ENCODE measurements at places on chromosomes 7 and 10.

GRCh38 chr10:58838561-58839208 lies 326.0 kb downstream of the BICC1 start:
- no peak for DNase-seq

- DNase-seq: no peak
Observed at GRCh38 chr10:12897278-12897677, 104.2 kb downstream of the CCDC3 start.

- DNase-seq: no peak
Observed at GRCh38 chr7:135158874-135159273, 11.0 kb downstream of the TMEM140 start.

DNA sequence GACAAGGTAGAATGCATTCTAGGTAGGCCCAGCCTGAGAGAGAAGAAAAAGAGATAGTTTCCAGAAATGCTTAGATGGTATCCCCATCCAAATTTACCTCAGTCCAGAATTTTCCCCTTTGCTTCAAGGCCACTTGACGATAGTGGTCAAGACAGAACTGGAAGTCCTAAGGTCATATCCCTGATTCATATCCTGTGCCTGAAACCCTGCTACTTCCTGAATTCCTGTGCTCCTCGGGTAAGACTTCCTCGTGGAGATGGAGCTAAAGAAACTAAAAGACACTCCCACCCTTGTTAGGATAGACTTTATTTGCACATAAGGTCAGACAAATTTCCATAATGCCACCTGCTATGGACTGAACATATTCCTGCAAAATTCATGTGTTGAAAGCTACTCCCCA lies 175.9 kb downstream of the EVX1 start:
- DNase-seq: peak; percentile 15

GRCh38 chr7:97844036-97844435 lies 28.2 kb downstream of the ASNS start:
- DNase-seq: peak; percentile 63

GRCh38 chr7:147498081-147498480 lies 1092.5 kb upstream of the C7orf33 start:
- no peak for DNase-seq

DNA sequence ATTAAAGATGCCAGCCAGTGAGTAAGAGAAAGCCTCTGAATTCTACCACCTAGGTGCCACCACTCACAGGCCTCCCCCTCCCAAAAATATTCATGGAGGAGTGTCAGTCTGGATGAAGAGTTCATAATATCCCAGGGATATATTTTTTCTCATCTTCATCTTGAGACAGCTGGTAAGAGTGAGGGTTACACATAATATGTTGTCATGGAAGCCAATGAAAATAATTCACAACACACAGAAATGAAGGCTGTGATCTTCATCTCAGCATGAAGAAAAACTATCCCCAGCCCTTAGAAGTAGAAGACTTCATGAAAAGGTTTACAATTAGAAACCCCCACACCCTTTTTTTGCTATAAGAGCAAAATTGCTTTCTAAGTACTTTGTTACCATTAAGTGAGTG lies 175.6 kb downstream of the DNAH11 start:
- no peak for DNase-seq

DNA sequence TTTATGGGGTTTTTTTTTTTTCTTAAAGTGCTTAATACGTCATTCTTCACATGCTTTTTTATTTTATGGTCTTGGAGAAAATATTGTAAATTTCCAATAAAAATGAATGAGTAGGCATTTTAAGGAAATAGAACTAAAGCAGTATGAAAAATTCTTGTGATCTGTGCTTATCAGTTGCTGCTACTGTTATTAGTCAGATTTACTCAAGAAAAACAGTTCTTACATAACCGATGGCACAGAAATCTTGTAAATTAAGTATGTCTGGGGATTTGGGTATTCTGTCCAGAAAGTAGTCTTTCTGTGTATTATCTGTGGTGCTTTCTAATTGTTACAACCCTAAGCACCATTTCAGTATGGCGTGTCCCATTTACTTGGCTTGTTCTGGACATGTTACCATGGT lies 64.7 kb downstream of the LRGUK start:
- no peak for DNase-seq

DNA sequence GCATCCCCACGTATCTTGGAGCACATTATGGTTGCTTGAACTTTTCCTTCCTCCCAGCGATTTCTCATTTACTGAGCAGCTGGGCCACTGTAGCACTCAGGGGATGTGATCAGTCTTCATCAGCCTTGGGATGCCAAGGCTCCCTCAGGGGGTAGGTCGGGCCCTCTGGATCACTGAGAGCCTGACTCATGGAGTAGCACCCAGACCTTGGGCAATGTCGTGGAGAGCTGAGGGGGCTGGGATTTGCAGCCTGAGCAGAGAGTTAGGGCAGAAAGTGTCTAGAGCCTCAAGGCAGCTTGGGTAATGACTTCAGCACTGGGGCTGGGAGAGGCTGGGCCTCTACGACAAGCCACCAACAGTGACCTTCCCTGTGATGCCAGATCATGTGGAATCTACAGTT lies 86.5 kb upstream of the CXCL12 start:
- no peak for DNase-seq

- DNase-seq: no peak
Observed at GRCh38 chr10:31584098-31584631, 265.1 kb downstream of the ZEB1 start.

- DNase-seq: no peak
Observed at GRCh38 chr7:102872460-102872859, 40.3 kb upstream of the LRRC17 start.

- no peak for DNase-seq
Observed at GRCh38 chr10:128102480-128103228, 23.6 kb downstream of the MKI67 start.

DNA sequence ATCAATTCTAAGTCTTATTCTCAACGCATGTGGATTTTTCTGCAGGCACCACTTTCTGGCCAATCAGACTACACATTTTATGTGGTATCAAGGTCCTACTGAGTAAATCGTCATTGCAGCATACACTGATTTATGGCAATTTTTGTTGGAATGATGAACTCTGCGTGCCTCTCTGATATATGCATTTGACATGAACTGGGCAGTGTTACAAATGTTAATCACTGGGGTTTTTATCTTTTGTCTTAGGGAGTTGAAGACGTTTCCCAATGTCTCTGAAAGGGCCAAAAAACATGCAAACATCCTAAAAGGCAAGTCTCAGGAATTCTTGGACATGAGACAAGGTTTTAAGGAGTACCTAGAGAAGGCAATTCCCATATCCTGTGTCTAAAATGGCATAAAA lies 809.5 kb upstream of the CELF2 start:
- DNase-seq: no peak

DNA sequence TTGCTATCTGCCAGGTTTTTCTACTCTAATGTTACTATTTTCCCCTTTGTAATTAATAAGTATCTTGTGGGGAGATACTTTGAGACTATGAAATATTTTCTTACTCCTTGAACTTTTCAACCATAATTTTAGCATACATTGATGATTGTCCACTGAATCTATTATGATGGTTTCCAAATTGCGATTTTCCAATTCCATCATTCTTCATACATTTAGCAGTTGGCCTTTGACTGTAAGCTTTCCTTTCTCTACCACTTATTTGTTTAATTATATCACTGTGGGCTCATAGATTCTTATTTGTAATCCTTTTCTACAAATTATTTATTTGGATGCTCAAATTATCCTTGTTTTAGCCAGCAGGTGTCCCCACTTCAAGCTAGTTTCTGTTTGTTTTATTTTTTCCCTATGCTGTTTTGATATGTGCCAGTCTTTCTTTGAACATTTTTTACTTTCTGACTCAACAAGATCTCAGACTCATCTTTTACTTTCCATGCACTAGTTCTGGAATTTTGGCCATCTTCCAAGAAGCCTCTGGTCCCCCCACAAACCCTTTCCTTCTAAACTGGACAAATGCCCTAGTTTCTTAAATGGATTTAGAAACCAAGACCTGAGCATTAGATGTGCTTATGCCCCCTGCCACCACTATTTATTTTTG lies 11.4 kb upstream of the MRPS16 start:
- peak; percentile 44 for DNase-seq

DNA sequence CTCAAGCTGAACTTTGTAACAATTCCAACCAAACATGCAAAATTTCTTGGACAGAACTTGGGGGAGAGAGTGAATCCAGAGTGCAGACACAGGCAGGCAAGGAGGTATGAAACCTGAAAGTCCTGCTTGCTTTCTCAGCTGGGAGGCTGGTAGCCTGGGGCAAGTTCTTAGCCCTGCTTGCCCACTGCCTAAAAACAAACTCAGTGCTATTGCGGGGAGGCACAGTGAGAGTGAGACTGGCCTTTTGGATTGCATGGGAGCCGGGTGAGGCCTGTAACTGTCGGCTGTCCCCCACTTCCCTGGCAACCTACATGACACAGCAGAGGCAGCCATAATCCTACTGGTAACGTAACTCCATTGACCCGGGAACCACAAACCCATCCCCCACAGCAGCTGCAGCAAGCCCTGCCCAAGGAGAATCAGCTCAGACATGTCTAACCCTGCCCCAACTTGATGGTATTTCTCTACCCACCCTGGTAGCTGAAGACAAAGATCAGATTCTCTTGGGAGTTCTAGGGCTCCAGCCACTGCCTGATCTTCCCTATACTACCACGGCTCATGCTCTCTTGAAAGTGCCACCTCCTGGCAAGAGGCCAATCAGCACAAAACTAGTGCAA lies 663.6 kb downstream of the GRM8 start:
- no peak for DNase-seq

DNA sequence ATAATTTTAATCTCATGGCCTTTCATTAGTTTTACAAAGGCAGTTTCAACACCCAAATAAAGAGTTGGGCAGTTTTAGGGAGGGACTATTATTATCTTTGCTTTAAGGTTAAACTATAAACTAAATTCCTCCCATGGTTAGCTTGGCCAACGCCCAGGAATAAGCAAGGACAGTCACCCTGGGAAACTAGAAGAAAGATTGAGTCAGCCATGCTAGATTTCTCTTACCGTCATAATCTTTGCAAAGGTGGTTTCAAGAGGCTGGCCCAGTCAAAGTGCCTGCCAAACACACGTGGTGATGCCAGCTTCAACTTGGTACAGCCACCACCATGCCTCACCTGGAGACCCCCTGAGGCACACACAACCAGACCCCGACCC lies 317.4 kb upstream of the SP8 start:
- DNase-seq: no peak

- DNase-seq: no peak
Observed at GRCh38 chr7:144725070-144725469, 110.8 kb downstream of the TPK1 start.

- no peak for DNase-seq
Observed at GRCh38 chr7:30450983-30451497, 27.5 kb downstream of the NOD1 start.

DNA sequence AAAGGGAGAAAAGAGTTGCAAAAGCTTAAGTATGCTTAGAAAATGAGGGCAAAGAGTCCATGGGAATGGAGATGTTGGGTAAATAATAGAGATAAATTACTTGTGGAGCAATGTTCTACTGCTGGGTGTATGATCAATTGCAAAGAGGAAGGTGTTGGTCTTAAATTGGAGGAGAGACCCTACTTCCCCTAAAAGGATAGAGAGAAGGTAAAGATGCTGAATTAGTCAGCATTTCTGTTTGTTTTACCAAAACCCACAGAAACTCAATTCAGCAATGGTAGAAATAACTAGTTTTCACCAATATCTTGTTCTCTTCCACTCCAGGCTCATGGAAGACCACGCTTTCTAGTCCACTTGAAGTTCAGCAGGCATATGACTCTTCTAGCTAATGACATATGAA lies 32.1 kb downstream of the ASB4 start:
- no peak for DNase-seq

- no peak for DNase-seq
Observed at GRCh38 chr7:133293384-133294160, 40.7 kb downstream of the EXOC4 start.

- no peak for DNase-seq
Observed at GRCh38 chr7:132882714-132883428, 199.0 kb downstream of the CHCHD3 start.

GRCh38 chr7:85226361-85227085 lies 39.7 kb upstream of the SEMA3D start:
- DNase-seq: peak; percentile 26

DNA sequence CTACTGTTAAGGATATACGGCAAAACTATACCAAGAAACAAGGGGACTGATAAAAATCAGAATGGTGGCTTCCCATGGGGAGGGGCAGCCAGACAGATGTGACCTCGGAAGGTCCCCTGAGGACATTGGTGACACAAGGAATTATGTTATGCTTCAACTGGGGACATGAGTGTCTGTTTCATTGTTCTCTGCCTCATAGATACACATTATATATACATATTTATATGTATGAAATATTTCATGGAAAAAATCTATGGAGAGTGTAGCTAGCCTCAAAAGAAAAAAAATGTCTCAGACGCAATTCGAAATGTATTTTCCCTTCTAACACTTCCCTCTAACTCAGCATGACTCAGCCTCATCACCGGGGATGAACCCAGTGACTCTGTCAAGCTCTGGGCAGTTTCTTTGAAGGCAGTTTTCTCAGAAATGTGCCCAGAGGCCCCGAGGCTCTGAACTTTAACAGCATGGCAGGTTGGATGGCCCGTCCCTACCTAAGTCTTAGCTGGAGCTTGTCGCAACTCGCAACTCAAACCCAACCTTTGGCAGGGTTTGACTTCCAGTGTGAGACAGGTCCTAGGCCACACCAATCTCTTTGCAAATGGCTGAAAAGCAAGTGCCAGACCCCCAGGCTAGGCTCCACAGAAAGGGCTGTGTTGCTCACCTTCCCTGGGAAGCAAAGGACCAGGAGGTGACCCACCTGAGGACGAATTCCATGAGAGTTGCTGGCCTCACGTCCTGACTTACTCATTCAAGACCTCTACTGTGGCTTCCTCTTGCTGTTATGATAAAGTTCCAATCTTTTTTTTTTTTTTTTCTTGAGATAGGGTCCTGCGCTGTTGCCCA lies 86.9 kb downstream of the CARD11 start:
- no peak for DNase-seq

GRCh38 chr10:26540601-26541000 lies 102.5 kb downstream of the APBB1IP start:
- DNase-seq: no peak

DNA sequence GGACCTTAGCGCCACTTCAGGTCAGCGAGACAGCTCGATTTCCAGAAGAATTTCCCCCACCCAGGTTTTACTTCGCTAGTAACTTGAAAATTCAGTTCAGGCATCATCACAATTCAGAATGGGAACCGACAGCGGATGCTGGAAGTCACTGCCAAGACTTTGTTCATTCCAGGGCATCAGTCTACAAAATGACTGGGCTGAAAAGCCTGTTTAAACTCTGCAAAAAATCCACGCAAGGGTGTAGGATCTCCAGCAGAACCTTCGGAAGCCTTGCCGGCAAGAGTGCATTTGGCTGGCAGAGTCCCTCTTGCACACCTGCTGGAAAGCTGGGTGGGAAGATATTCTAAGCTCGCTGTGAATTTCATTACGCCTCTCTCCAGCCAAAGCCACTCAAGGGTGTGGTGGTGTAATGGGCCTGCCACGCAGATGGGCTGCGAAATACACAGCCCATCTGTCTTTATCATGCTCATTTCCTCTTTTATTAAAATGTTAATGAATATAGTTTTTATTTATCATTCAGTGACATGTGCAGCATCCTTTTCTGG lies 672.0 kb upstream of the FOXK1 start:
- no peak for DNase-seq

- no peak for DNase-seq
Observed at GRCh38 chr7:99992330-99993038, 16.7 kb upstream of the AZGP1 start.
